ENCODE measurements at places on chromosomes 11 and 22.
A peak's percentile ranks its signal among the peaks of the same experiment; 100 is the strongest.

GRCh38 chr11:128506999-128507611 is 80.3 kb downstream of the ETS1 start:
- peak; percentile 82 for DNase-seq

DNA sequence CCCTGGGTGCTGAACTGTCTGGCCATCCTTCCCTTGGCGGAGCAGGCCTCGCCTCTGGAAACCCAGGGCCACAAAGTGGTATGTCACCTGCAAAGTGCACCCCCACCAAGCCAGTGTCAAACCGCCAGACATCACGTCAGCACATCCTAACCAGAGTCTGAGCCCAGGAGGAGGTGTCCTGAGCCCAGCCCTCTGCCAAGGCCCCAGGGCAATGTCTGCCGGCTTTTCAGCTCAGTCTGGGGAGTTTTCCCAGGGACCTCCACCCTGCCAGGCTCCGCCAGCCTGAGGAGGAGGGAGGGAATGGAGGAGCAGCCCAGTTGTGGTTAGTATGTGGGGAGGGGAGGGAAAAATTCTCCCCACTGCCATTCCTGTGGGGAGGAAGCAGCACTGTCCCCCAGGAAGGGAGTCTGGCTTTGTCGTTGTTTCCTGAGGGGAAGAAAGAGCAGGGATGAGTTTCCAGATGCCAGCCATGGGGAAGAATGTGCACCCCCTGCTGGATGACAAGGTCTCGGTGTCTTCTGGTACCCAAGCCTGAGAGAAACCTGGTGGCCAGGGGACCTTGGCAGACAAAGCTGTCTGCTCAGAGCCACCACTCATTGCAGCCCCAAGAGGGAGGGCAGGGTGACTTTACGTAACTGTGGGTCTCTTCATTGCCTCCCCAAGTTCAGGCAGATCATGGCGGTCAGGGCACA is 81.4 kb upstream of the CD82 start:
- no peak for DNase-seq

- peak; percentile 42 for DNase-seq
These were observed 2.9 kb downstream of the APOC3 start for GRCh38 chr11:116832350-116833290.

- DNase-seq: no peak
These were observed 1.4 kb downstream of the GSTT4 start for GRCh38 chr22:24003887-24004286.

DNA sequence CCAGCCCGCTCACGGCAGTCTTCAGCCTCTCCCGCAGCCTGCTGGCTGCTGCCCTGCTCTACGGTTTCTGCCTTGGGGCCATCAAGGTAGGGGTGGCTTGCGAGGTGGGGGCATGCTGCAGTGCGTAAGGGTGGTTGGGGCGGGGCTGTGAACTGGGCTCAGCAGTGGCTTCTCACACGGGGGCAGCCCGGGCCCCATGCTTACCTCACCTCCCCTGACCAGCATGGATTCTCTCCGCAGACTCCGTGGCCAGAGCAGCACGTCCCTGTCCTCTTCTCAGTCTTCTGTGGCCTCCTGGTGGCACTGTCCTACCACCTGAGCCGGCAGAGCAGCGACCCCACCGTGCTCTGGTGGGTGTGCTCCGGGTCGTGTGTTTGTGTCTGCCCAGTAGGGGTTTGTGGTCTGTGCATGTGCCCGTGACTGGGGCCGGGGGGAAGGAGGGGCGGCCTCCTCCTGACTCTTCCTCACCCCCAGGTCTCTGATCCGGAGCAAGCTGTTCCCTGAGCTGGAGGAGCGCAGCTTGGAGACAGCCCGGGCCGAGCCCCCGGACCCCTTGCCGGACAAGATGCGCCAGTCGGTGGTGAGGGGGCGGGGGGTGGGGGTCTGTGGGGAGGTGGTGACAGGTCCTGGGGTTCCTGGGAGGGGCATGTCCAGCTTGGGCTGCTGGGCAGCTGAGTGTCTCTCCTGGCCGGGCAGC is 9.5 kb downstream of the PCNX3 start:
- DNase-seq: no peak

GRCh38 chr22:35846804-35847203 is 129.1 kb downstream of the APOL5 start:
- no peak for DNase-seq

DNA sequence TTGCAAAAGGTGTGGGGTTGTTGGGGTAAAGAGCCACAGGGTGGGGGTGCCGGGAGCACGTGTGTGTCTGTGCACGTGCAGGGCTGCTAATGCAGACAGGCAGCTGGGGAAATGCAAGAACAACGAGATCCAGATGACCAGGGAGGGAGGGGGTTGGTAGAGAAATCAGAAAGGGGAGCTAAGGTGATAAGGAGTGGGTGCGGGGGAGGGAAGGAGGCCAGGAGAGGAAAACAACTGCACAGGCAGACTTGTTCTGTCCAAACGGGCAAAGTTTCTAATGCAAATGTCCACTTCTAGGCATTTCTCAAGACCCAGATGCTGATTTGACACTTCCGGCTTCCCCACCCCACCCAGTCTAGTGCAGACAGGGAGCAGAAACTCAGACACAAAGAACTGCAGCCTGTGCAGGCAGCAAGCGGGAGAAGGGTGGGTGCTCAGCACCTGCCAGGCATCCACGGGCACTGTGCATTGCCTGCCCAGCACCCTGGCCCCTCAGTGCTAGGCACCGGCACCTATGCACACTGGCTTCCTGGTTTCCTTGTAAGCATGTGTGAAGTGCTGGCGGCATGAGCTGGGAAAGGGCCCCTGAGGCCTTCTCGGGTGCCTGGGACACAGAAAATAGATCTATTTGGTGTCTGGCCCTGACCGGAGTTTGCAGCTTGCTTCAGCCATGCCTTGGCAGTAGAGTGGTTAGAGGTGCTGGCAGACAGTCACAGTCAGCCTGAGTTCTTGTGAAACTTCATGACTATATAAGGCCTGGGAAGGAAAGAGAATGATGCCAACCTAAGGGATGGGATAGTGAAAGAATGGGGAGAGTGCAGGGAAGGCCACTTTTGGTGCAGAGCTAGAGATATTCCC is 220.1 kb upstream of the SORL1-AS1 start:
- no peak for DNase-seq

DNA sequence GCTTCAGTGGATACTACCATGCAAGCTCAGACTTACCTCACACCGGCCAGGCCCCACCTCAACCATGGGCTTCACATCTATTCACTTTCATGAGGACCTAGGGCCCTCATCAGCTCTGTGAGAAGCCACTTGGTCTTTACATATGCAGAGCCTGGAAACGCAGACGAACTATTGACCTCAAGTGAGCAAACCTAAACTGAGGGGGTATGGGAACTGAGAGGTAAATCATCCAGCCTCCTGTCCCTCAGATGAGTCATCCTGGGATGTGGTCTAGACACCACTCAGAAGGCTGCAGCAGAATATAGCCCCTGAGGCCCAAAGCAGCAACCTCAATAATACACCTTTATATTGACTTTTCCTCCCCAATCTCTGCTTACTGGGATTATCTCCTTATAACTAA is 578.0 kb downstream of the INSC start:
- DNase-seq: no peak

- no peak for DNase-seq
These were observed 33.3 kb downstream of the RBFOX2 start for GRCh38 chr22:35995348-35995747.

DNA sequence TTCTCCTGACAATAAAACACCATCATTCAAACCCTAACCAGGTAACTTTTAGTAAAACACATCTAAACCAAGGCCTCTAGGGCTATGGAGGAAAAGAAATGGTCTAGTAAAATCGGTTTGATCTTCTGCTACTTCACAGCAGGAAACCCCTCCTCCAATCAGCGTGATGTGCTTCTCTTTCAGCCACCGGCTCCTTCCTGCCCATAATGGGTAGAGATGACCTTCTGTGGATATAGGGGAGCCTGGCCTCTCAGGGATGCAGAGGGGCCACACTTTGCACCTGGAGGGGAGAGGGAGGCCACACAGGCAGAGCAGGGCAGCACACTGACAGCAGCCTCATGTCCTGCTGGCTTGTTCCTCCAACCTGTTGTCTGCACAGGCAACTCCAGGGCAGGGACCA is 6.9 kb downstream of the EHD1 start:
- DNase-seq: no peak

GRCh38 chr22:19464975-19465374 is 14.0 kb downstream of the UFD1 start:
- no peak for DNase-seq

DNA sequence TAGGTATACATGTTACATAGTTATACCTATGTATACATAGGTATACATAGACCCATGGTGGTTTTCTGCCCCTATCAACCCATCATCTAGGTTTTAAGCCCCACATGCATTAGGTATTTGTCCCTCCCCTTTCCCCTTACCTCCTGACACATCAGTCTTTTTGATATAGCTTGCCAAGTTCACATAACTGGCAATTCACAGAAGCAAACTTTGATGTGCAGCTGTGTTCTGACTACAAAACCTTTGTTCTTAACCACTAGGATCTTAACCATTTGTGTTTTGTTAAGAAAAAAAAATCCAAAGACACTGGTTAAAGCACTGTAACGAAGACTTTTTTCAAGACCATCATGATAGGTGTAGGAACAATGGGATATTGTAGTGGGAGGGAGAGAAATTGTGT is 42.9 kb upstream of the SLC5A1 start:
- DNase-seq: no peak

DNA sequence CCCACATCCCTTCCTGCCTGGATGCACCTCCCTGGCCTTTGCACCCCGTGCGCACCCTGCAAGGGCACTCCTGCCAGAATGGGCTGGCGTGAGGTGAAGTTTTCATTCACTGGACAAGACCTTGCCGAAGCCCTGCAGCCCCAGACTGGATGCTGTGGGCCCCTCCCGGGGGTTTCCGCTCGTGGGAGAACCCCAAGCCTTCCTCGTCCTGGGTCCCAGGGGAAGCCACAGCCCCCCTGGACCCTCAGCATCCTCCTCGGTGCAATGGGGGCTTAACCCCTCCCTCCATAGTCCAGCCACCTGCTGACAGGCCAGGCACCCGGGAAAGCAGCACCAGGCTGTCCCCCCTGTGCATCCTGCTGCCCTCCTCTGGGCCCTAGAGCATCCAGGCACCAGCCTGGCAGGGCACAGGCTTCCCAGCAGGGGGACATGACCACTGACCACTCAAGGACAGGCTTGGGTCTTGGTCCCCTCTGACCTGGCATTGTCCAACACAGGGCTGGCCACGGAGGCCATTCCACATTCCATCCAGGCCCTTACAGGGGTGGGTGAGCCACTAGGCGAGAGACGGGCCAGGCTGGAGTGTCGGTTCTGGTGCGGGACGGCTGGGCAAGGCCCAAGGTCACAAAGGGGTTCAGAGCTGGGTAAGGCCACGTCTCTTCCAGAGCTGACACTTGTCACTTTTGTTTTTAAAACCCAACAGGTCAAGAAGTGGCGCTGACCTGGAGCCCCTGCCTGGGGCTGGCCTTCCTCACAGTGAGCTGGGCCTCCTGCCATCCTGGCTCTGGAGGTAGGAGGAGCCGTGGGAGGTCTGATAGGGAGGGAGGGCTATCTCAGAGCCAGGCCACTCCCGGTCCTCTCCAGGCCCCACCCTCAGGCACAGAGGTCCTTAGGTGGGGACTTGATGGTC is 41.5 kb upstream of the PPARA start:
- peak; percentile 86 for DNase-seq

DNA sequence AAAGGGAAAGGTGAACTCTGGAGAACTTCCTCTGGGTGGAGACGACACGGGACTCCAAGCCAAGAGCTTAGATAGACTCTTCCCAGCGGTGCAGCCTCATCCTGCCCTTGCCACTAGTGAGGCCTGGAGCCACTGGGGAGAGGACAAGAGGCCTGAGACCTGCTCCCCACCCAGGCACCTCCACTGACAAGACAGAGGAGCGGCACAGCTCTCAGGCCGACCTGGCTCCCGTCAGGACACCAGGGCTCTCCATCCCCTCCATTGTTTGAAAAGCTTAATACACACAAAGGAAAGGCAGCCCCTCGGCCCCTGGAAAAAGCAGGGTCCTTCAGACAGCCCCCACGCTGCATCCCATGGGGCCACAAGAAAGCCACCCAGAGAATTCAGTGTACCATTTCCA is 29.6 kb downstream of the POLDIP3 start:
- no peak for DNase-seq

- peak; percentile 13 for DNase-seq
These were observed 18.7 kb upstream of the ARHGAP32 start for GRCh38 chr11:129210831-129211181.

GRCh38 chr11:125211191-125211947 is 46.8 kb downstream of the PKNOX2 start:
- DNase-seq: no peak

- peak; percentile 80 for DNase-seq
These were observed 8.8 kb downstream of the BCL9L start for GRCh38 chr11:118916842-118917388.
